ENCODE measurements at places on chromosomes 5 and 9.

- peak; percentile 36 for DNase-seq
Observed at GRCh38 chr5:147509710-147510651, at the start of gene DPYSL3. Gene DPYSL3 (minus strand): TSS chr5:147510068. CDS start chr5:147509858, 210 bp downstream.

- DNase-seq, result no peak
Observed at GRCh38 chr5:57932761-57933160, 450.1 kb upstream of the ACTBL2 start.

DNA sequence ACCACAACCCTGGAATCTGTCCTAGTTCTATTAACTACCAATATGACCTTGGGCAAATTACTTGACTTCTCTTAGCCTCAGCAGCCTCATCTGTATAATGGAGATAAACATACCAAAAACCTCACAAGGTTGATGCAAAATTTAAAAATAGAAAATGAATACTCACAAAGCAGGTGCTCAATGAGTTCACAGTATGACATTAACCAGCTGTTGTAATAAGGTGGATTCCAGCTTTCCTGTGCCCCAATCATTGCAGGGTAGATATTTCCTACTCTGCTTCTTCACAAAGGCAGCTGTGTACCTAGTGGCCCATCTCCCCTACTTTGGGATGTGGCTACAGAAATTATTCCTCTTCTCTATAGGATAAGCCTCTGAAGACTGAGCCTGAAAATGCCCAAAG is 8.8 kb downstream of the HTR4 start:
- no peak for DNase-seq

- no peak for DNase-seq
Observed at GRCh38 chr9:88773627-88774244, 217.5 kb upstream of the S1PR3 start.

DNA sequence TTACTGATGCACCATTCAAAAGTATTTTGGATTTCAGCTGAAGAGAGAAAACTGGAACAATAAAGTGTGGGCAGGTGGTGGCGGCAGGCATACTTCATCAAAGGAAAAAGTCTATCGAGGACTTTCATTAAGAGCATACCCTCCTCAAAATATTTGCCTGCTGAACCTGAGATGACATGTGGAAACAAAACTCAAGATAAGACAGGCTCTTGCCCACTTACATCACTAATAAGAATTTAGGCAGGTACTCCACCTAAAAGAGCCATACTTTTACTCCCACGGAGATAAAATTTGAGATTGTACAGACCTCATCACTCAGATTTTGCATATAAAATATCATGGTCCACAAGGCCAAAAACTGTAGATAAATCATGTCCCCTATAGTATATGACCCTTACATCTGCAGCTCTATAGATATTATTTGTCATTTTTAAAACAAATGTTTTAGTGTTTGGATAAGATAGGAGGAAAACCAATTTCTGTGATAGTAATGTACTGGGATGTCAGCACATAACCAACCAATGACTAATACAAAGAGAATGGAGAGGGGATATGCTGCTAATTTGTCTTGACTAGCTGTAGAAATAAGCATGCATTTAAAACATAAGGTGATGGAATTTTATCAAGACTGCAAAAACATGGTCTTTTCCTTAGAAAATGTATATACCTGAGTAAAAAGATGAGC is 730.6 kb upstream of the ZNF608 start:
- no peak for DNase-seq

- DNase-seq, result peak; percentile 91
Observed at GRCh38 chr9:75890472-75891276, at the start of gene PCSK5. Gene PCSK5 (plus strand): TSS chr9:75890673. CDS start chr9:75891182, 509 bp downstream.

GRCh38 chr5:134427540-134428041 is 15.9 kb upstream of the CDKN2AIPNL start:
- no peak for DNase-seq

- no peak for DNase-seq
Observed at GRCh38 chr5:31390256-31390655, 141.6 kb downstream of the DROSHA start.

- peak; percentile 33 for DNase-seq
Observed at GRCh38 chr5:57986761-57987341, 473.0 kb downstream of the PLK2 start.

- no peak for DNase-seq
Observed at GRCh38 chr9:118276784-118277183, 572.6 kb downstream of the TLR4 start.

- peak; percentile 75 for DNase-seq
Observed at GRCh38 chr5:125484742-125485641, 738.6 kb upstream of the ZNF608 start.

GRCh38 chr9:13175732-13176131 is 103.8 kb downstream of the MPDZ start:
- no peak for DNase-seq

GRCh38 chr5:57482671-57483106 is at the start of gene ACTBL2:
Gene ACTBL2 (minus strand): TSS chr5:57482811. CDS start chr5:57482707, 104 bp downstream.
- no peak for DNase-seq

- DNase-seq, result no peak
Observed at GRCh38 chr5:76641514-76642120, 18.4 kb upstream of the F2RL2 start.

DNA sequence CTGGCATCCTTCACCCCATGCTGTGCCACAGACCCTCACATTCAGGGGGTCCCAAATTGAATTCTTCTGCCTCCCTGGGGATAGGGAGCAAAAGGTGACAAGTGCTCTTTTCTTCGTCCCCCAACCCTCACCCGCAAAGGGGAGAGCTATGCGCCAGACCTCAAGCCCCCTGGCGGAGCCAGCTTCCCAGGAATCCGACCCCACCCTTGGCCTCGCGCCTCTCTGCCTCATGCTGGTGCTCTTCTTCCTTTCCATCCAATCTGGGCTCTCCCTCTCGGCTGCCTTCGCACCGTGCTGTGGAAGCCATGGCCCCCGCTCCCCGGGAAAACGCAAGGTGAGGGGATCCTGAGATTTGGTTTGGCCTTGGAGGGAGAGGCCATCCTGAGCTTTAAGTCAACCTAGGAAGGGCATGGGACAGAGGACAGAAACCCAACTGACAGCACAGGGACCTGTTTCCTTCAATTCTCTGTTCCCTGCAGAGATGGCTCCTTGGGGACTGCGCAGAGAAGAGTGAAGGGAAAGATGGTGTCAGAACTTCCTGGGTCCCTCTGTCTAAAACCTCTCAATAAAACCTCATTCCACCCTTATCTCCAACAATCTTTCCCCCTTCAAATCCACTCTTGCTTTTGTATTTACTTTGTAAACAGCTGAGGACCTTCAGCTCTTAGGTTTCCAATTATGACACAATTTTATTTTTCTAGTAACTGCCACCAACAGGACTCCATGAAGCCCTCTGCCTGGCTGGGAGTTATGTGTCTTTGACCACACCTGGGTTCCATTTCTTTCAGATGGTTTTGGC is 36.3 kb upstream of the CRB2 start:
- no peak for DNase-seq

DNA sequence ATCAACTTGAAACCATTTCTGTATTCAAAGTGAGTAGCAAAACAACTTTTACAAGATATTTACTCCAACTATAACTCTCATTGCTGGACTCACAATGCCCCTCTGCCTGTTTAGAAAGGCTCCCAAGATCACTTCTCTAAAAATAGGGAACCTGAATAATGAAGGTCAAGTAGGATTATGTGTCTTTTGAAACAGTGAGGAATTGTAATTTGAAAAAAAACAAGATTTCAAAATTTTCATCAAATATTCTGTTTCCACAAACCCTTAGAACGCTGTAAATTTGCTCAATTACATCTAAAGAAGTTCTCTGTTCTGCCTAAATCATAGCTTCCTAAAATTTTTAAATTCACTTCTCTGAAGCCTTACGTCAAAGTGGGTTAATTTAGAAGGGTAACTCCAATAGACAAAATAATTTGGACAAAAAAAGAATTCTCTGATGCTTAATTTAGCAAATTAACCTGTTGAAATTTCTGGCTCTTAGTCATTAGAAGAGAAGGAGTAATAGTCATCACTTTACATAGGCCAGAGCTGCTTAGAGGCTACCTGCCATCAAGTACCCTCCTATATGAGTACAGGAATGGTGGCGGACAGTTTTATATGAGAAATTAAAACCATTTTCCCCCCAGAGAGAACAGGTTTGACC is 4.0 kb downstream of the ELL2 start:
- DNase-seq, result no peak

GRCh38 chr5:150333400-150333799 is 24.1 kb upstream of the TCOF1 start:
- no peak for DNase-seq

DNA sequence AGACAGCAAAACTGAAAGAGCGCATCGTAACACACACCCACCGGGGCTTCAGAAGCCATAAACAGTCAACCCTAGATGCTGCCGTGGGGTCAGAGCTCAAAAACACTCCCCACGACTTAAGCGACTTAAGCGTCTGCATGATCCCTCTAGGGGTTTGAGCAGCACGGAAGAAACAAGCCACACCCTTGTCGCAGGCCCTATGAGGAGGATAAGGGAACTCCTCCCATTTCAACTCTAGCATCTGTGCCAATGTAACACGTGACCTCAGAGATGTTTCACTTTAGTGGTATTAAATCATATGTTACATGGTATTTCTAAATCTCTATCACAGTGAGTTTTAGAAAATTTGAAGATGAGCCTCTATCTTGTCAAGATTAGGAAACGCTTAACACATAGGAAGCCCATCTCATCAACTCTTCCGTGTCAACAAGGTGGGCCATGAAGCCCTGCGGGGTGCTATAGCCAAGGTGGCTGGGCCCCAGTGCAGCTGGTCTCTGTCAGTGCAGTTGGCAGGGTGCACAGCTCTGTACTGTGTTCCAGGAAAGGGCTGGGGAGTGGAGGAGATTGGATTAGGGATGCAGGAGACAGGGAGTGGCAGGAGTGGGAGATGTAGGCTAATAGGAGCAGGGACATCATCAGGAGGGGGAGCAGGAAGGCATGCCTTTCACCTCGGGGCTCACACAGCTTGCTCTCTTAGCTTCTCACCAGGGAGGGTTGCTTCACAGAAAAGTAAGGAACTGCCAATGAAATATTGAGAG is 33.1 kb downstream of the ZCCHC9 start:
- DNase-seq, result no peak

GRCh38 chr9:35797311-35798109 is 6.1 kb downstream of the NPR2 start:
- no peak for DNase-seq

DNA sequence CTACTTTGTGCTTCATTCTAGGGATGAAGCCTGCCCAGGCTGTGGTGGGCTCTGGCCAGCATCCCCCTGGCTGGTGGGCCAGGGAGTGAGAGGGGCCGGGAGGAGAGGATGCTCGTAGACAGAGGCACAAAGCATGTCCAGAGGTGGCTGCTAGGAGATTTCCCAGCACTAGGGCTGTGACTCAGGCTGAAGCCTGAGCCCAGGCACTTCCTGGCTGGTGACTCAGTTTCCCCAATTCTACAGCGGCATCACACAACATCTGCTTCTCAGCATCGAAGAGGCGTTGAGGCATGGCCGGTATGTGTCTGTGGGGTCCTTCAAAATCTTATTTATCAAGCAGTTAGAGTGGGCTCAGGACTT is 55.6 kb downstream of the DUSP1 start:
- no peak for DNase-seq

DNA sequence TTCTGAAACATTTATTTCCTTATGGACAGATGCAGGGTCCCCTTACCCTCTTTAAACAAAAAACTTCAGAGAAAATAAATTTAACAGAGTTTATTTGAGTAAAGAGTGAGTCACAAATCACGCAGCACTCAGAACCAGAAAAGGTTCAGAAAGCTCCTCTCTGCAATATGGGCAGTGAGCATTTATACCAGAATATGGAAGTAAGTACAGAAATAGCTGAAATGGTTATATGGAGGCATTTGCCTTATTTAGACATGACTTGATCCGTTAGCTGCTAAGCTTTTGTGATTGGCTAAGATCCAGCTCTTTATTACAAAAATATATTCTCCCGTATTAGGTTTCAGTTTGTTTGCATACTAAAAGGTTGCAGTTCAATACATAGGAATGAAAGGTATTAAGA is 1554.1 kb downstream of the EFNA5 start:
- DNase-seq, result no peak

- no peak for DNase-seq
Observed at GRCh38 chr5:107216587-107216986, 454.1 kb downstream of the EFNA5 start.

- no peak for DNase-seq
Observed at GRCh38 chr5:133994990-133995333, 9.8 kb downstream of the VDAC1 start.

DNA sequence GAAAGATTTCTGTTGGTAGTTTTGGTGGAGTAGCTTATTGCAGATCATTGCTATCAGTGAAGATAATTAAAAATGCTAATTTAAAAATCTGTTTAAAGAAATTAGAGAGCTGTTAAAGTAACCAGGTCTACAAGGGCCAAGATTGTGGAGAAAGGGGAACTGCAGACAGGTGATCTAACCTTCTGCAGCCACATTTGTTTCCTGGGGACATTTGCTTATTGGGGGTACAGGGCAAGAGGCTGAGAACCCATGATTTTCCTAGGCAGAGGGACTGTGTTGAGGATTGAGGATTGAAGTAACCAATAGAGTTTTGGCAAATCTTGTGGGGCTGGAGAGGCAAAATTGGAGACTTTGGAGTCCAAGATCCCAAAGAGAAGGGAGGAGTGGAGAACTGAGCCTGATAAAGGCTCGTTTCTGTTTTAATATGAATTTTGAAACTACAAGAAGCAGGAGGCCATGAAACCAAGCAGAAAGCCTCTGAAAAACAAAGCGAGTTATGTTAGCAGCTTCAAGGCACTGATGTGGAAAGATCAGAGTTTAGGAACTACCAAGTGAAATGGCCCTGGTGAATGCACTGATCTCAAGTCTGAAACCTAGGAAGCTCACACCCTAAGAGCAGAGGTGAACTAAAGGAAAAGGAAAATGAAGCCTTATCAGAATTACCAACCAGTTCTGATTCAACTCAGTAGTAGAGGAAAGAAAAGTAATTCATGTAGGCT is 219.8 kb upstream of the C9orf72 start:
- no peak for DNase-seq

DNA sequence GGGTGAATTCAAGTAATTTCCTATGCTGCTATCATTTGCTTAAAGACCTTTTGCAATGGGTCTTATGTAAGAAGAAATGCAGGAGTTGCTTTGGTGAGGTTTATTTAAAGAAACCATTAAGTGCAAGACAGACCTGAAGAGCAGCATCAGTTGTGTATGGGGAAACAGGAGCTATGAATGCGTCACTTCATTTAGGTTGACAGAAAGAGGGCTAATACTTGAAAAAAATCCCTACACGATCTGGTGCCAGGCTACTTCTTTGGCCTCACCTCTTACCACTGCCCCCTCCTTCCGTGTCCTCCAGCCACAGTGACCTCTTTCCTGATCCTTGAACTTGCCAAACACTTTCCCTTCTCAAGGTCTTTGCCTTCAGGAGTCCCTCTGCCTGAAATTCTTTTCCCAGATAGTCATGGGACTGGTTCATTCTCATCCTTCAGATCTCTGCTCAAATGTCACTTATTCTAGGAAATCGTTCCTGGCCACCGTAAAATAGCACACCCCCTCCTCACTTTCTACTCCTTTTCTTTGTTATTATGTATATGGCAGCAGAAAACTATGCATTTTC is 1.4 kb upstream of the JAK2 start:
- no peak for DNase-seq

- DNase-seq, result no peak
Observed at GRCh38 chr5:169354263-169354662, 53.3 kb upstream of the SLIT3 start.

- DNase-seq, result no peak
Observed at GRCh38 chr5:99721506-99721905, 792.7 kb upstream of the CHD1 start.

GRCh38 chr5:149438281-149438680 is 59.2 kb upstream of the IL17B start:
- no peak for DNase-seq

- DNase-seq, result no peak
Observed at GRCh38 chr9:118975736-118976135, 393.5 kb downstream of the BRINP1 start.
